CD4-positive, alpha-beta T cell treated with Interleukin-6 at 100 ng/mL for 8 hours (primary cell): ENCODE measurements at places on chromosomes 2 and 18.

DNA sequence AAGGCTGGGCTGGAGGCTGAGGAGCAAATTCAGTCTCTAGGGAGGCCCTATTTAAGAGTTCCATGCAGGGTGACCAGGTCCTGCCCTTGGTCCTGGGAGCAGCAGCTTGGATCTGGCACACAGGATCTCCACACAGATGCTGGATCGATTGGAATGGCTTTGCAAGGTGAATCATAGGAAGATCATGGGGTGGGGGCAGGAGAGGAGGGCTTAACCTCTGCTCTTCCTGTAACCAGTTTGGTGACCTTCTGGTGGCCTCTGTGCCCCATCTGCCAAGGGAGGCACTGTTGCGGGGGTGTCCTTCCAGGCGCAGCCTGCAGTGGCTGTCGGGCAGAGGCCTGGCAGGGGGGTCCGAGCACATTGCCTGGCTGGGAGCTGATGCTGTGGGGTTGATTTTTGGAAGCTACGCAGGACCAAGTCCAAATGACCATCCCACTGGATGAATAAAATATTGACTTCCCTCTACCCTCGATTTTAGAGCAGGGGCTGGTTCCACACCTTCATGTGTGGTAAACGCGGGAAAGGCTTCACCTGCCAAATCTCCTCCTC is 79.7 kb downstream of the EDAR start:
- no peak for DNase-seq

- DNase-seq = no peak
Measured at GRCh38 chr18:44107187-44107586, 573.5 kb upstream of the SETBP1 start.

DNA sequence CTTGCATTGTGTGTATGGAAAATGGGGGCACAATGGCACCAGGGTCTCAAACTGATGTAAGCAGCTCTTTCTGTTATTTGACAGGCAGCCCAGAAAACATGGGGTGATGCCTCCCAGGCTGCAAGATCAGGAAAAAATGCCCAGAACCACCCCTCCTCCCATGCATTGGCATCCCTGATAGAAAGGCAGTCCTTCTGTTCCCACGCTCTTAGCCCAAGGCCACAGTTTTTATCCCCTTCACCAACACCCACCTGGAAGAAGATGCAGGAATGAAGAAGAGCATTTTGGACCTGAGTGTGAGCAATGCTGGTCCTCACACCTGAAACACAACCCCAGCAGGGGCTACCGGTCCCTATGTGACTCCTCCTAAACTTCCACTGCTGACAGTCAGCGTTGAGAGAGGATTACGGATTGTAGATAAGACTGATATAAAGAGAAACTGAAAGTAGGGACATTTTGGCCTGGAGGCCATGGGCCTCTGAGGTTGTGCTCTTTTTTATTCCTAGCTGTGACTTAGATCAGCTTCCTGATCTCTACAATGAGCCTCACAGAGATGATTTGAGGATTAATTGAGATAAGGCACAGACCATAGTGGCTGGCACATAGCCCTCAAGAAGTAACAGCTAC is 386.0 kb upstream of the ATP5MC3 start:
- DNase-seq = no peak

DNA sequence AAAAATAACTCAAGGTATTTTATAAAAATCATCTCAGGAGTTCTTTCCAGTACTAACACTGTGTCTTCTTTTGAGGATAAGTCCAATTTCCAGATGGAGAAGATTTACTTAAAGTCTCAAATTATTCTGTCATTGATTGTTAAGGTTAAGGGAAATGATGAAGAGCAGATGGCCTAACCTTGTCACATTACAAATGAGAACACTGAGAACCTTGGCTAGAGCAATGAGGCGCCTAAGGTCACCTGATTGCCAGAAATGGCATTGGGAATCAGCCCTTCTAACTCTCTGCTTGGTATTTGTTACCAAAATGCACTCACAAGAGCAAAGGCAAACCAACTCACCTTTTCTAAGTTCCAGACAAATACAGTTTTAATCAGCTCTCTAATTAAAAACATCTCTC is 835.1 kb downstream of the RNF144A start:
- DNase-seq = no peak

DNA sequence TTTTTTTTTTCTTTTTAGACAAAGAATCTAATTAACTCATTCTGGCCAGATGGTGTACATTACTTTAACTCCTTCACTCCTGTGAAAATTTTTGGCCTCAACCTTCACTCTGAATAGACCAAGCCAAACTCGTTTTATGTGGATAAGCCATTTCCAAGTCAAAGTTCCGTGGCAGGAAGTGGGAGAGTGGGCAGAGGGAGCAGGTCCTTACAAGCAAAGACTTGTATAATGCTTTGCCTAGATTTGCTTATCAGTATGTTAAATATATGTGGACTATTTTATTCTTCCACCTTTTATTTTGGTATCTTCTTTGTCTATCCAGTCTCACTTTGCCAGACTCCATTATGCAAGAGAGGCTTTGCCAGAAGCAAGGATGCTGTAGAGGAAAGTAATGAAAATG is 178.1 kb upstream of the TNP1 start:
- DNase-seq = no peak

DNA sequence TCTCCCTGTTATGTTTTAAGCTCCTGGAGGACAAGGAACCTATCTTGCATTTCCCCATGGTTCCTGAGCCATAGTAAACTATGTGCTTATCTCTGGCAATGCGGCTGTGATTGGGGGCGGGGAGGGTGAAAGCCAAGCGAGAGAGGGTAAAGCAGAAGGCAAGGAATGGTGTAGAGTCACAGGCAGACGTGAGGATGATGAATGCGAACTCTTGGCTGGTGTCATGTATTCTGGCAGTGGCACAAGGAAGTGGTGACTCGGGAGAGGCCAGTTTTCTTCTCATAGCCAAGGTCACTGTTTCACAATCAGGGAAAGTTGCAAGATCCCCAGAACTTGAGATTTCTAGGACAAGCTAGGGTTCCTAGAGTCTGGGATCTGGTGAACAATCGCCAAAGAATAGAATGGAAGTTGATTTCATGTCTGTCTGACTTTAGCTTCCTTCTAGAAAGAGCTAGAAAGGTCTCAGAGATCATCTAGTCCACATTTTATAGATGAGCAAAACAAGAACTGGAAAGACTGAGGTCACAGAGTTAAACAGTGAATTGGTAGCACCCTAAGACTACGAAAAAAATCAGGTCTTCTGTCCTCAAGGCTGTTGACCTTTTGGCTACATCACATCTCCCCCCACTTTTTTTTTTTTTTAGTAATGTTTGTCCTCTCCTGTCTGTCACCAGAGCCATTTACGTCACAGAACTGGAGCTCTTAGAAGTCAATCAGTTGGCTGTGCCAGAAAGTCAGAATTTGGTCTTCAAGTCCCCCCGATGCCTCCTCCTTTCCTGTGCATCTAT is 137.0 kb downstream of the BCL11A start:
- no peak for DNase-seq

- no peak for DNase-seq
Measured at GRCh38 chr2:231421051-231421580, 25.6 kb downstream of the B3GNT7 start.

- no peak for DNase-seq
Measured at GRCh38 chr2:223643309-223643708, 41.1 kb upstream of the SCG2 start.

- no peak for DNase-seq
Measured at GRCh38 chr2:12457831-12458230, 258.9 kb upstream of the TRIB2 start.

DNA sequence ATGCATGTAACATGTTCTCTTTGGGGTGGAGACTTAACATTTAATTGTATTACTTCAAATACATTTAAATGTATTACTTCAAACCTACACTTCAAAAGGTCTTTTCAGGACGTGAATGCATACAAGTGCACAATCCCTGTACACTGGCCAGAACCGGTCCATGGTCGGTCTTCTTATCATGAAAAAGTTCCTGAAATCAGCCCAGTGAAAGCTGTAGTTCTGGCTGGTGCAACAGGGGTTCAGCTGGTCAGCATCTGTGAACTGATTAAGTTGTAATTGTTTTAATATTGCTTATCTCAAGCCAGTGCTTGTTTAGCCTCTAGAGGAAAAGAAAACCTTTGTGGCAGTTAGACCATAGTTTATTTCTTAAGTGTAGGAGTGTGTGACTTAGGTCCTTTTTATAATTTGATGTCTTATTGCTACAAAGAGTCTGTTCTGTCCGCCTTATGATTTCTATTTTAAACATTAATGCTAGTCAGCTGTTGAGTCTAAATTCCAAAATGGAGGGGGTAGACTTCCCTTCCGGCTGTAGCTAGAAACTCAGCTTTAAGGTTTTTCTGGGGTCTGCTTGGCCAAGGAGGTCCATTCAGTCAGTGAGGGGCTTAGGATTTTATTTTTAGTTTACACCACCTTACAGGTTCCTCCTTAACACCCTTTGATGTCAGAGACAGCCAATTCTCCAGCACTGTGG is 768 bp upstream of the CYBRD1 start:
- DNase-seq = no peak

GRCh38 chr2:23066686-23067085 is 318.3 kb upstream of the KLHL29 start:
- no peak for DNase-seq

DNA sequence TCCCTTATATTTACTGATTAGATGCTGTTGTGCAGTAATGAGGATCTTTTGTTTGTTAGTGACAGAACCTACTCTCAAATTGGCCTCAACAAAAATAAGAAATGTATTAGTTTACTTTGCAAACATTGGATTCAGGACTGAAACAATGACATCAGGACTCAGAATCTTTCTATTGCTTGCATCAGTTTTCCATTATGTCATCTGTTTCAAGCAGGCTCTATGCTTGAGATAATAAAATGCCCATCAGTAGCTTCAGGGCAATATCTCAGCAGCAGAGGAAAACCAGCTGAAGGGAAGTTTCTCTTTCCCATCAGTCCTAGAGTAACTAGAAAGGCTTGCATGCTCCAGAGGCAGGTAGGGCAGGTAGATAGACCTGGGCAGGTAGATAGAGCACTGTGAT is 375.5 kb upstream of the SLC8A1 start:
- no peak for DNase-seq

GRCh38 chr2:217834057-217834620 is 168.7 kb downstream of the TNS1 start:
- no peak for DNase-seq

GRCh38 chr2:41791523-41791922 is 256.3 kb upstream of the PKDCC start:
- DNase-seq = no peak

DNA sequence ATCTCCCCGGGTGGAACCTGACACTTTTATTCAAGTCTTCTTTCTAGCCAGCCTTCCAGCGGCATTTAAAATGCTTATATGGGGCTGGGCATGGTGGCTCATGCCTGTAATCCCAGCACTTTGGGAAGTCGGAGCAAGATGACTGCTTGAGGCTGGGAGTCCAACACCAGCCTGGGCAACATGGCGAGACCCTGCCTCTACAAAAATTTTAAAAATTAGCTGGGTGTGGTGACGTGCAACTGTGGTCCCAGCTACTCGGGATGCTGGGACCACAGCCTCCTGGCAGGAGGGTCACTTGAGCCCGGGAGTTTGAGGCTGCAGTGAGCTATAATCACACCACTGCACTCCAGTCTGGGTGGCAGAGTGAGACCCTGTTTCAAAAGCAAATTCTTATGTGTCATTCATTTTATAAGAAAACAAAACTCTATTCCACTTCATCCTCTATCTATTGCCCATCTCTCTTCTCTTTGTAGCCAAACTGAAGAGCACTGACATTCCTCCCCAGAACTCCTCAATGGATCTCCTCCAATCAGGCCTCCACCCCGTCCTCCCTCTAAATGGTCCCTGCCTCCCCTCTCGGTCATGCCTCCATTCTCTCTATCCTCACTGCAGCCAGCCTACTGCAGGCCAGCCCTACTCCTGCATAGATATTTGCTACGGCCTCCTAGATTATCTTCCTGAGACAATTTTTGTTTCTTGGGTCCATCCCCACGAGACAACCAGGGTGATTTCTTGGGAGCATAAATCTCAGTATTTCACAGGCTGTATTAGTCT is 18.0 kb upstream of the RHOB start:
- DNase-seq = no peak

GRCh38 chr2:118774458-118775133 is 72.9 kb downstream of the EN1 start:
- DNase-seq = no peak

DNA sequence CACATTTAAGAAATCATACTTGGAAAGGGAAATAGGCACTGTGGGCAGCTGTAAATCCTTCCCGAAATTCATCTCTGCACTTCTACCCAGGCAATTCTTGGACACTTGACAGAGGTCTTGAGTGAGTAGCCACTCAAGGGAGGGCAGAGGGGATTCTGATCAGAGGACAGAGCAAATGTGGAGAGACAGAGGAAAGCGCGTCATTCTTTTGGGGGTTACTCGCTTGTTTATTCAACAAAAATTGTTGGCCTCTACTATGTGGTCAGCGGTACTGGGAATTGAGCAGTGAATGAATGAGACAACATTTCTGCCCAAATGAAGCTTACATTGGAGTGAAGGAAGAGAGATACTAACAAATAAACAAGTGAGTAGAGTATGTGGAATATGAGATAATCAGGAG is 41.4 kb upstream of the YES1 start:
- no peak for DNase-seq

DNA sequence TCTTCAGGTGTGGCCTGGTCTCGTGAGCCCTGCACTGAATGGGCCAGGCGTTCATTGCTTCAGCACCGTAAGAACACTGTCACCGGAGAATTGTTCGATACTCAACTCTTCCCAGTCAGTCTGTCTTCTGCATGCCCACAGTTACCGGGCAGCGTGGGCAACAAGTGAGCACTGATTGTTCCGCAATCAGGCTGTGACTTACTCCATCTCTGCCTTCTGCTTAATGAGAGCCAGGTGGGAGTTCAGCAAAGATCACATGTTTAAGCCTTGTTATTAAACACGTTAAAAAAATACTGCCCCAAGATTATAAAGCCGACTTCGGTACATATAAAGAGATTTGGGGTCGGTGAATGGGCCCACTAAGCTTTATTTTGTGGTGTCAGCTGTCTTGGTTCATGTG is 3.7 kb downstream of the STEAP3 start:
- DNase-seq = no peak

DNA sequence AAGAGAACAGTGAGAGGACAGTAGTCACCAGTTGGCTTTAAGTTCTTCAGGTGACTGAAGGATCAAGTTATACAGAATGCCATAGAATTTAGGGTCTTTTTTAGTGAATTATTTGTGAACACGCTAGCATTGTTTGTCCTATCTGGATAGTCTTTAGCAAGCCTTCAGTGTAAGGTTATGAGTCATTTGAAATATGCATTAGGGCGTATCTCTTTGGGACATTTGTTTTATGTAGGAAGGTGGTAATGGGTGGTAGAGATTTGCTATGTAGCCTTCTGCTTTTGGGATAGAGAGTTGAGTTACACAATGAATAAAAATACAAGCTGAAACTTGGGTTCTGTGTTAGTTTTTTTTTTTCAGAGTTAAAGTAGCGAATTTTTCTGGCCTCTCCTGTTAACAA is 13.0 kb downstream of the ACTR2 start:
- no peak for DNase-seq

DNA sequence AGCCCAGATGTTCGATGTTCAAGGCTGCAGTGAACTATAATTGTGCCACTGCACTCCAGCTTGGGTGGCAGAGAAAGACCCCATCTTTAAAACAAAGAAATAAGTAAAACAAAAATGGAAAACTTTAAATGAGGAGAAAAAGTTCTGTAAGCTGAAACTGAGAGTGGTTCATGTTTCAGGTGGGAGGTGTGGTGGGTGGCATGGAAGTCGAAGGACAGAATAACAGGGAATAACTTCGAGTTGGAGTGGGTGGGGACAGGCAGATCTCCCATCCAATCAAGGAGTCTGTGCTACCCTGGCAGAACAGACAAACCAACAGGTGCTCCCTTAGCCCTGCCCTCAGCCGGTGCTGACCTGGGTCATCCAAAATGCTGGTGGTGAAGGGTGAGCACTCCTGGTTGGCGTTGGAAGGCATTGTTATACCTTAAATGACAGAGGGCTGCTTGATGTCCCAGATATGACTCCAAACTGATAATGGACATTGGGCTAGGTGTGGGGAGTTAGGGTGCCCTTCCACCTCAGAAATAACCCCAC is 328.4 kb downstream of the DYSF start:
- DNase-seq = no peak
